ENCODE measurements at places on chromosomes 2 and 18.
A peak's percentile ranks its signal among the peaks of the same experiment; 100 is the strongest.

- DNase-seq = no peak
Observed at GRCh38 chr2:69055688-69056470, 42.9 kb downstream of the ANTXR1 start.

DNA sequence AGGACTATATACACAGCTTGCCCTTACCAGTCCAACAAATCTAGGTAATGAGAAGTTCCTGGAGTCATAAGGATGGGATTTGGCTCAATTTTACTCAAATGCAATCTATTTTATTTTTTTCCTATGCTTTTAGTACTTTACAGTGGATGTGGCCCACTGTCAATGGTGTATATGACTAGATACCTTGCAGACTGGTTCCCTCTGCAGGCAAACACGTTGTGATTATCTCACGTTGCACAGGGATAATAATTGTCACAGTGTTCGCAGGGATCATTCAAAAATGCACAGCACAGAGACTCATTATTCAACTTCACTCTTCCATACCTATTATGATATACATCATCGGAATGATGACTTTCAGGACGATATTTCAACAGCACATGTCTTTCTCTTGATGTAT, 359.7 kb downstream of the MBD2 start:
- DNase-seq = no peak

DNA sequence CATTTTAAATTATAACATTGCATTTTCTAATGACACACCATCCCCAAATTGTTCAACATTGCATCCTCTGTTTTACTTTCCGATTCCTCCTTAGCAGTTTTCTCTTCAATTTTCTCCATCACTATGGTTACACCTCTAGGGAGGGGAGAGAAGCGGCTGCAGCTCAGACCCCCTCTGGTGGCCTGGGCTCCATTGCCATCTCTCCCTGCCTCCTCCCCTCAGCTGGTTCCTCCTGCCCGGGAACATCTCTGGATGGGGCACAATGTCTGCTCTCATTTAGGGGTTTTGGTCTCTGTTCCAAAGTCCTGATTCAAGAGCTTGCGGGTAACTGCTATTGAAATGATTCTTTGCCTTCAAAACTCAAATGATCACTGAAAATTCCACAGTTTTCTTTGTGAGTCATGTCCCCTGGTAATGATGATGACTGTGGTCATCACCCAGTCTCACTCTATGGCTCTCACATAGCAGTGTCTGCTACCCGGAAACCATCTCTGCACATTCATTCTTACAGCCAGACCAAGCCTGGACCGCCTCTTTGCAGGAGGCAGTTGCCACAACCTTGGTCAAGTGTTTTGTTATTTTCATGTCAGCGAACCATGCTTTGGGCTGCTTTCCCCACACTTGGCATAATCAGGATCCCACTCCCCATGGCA, 263.9 kb downstream of the ALPK2 start:
- DNase-seq = no peak

DNA sequence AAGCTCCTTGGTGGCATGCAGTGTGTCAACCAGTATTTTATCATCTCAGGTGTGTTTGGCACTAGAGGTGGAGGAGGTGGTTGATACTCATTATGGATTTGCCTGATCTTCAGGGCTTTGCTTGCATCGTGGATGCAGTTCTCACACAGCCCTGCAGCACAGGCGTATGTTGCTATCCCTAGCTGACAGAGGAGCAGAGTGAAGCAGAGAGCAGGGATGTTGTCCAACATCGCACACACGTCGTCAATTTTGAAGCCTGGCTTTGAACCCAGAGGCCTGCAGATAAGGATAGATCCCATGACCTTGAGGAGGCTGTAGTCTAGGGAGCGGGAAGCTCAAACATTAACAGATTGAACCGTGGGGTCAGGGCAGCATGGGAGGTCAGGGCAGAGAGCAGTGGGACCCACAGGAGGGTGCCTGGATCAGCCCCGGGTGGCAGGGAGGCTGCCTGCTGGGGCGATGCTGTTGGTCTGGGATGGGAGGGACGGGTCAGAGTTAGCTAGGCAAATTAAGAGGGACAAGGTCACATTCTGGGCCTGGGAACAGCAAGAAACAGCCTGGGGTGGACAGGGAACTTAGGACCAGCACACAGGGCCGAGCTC, 4.2 kb downstream of the RNF144A start:
- DNase-seq = no peak

GRCh38 chr2:194549387-194549786, 1107.6 kb upstream of the SLC39A10 start:
- no peak for DNase-seq

GRCh38 chr18:51623653-51624052, 426.2 kb upstream of the MEX3C start:
- no peak for DNase-seq

DNA sequence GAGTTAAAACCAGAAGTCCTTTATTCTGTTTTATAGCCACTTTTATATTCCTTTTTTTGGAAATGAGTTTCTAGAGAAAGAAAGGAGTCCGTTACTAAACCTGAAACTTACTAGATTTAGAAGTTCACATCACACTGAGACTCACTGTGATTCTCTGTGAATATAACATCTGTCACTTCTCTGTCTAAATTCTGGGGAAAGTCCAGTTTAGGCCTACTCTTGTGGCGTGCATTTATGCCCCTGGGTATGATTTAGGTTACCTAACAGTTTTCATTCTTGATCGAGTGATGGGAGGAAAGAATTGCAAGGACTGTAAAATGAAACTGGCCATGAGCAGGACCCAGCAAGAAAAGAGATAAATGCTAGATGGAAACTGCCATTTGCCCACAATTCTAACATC, 449.6 kb downstream of the SPAG16 start:
- no peak for DNase-seq

DNA sequence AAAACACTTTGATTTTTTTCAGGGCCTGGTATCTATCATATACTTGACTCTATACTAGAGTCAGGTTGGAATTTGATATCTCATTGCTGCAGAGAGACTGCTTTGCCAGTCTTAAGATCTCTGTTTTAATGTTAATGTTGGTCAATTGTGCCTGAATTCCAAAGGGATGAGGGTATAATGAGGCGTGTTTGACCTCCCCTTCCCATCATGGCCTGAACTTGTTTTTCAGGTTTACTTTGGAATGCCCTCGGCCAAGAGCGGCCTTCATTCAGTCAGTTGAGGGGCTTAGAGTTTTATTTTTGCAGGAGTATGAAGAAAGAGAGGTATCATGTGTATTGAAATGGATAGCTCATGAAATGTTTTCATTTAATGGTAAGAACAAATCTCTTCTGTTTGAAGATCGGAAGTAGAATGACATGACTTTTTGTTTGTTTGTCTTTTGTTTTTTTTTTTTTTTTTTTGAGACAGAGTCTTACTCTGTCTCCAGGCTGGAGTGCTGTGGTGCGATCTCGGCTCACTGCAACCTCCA, 119.0 kb downstream of the KIAA1328 start:
- no peak for DNase-seq

DNA sequence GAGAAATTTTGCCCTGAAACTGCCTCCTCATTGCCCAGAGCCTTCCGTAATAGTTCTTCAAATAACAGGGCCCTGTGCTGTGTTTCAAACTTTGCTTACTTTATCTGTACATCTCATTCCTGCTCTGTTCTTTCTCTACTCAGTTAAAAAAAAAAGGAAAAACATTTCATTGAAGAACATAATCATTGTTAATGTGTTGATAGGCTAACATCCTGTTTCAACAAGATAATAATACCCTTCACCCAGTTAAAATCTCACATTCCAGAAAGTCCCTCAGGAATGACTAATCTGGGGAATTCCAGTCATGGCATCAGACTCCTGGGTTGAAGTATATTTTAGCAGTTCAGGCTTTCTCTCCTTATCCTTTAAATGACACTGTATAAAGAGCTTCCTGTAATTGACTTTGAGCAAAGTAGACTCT, 45.6 kb upstream of the ITGAV start:
- no peak for DNase-seq

- no peak for DNase-seq
Observed at GRCh38 chr2:239803766-239804115, 221.4 kb downstream of the NDUFA10 start.

DNA sequence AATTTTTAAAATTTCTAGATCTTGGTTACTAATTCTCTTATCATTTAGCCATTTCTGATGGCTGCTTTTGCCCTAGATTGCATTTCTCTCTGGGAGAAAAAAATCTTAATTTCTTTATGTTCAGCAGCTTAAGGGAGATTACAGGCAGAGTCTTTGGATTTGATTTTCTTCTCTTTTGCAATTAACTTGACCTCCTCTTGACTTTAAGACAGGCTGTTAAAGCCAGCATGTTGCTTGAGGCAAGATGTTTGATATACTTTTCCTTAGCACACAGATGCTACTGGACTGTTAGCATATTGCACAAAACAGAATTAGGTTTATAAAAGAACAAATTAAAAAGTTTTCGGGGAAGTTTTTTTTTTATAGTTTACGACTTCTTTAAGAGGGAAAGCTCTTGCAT, 50.0 kb downstream of the XRCC5 start:
- no peak for DNase-seq

DNA sequence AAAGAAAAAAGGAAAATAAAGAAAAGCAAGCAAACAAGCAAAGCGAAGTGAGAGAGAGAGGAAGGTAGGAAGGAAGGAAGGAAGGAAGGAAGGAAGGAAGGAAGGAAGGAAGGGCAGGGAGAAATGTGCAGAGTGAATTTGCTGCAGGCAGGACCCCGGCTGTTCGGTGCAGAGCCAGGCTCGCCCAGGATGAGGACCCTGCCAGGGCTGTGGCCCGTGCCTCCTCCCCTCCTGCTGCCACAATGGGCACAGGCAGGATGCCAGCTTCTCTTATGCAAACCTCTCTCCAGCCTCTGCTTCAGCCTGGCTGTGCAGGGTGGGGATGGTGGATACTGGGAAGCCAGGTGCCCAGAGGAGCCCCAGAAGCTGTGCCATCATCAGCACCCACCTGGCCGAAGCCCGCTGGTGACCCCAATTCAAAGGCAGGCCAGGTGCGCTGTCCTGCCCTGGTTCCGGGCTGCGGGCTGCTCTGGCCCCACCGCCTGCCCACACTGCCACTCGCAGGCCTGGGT, 3.2 kb downstream of the GPR17 start:
- DNase-seq = no peak

- DNase-seq = no peak
Observed at GRCh38 chr2:207296265-207296948, 130.7 kb upstream of the KLF7 start.

DNA sequence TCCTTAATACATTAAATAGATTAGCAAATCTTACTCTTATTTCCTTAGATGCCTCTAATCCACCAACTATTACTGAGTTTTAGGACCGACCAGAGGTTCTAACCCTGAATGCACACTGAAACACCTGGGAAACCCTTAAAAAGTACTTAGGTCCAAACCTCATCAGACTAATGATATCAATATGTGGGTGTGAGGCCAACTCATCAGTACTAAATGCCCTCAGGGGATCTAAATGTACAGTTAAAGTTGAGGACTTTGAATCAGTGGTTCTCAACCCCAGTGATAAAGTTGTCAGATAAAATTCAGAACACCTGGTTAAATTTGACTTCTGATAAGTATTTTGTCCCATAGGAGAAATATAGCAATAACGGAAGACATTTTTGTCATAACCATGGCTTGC, 20.9 kb downstream of the MMADHC start:
- DNase-seq = no peak

GRCh38 chr18:49966090-49966489, 152.8 kb upstream of the ACAA2 start:
- no peak for DNase-seq

GRCh38 chr18:7899078-7899477, 332.0 kb downstream of the PTPRM start:
- DNase-seq = no peak

GRCh38 chr2:75703589-75704287, 7.0 kb downstream of the GCFC2 start:
- no peak for DNase-seq

DNA sequence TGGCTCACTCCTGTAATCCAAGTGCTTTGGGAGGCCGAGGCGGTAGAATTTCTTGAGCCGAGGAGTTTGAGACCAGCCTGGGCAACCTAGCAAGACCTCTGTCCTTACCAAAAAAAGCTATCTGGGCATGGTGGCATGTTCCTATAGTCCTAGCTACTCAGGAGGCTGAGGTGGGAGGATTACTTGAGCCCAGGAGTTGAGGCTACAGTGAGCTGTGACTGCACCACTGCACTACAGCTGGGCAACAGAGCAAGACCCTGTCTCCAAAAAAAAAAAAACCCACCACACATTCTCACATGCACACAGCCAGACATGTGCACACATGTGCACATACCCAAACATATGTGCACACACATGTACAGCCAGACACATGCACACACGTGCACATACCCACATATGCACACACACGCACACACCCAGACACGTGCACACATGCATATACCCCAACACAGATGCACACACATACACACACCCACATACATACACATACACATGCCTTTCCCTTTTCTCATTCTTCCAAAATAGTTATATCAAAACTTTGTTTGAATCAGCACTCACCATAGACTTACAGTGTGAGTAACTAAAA, 14.2 kb downstream of the GREB1 start:
- no peak for DNase-seq

DNA sequence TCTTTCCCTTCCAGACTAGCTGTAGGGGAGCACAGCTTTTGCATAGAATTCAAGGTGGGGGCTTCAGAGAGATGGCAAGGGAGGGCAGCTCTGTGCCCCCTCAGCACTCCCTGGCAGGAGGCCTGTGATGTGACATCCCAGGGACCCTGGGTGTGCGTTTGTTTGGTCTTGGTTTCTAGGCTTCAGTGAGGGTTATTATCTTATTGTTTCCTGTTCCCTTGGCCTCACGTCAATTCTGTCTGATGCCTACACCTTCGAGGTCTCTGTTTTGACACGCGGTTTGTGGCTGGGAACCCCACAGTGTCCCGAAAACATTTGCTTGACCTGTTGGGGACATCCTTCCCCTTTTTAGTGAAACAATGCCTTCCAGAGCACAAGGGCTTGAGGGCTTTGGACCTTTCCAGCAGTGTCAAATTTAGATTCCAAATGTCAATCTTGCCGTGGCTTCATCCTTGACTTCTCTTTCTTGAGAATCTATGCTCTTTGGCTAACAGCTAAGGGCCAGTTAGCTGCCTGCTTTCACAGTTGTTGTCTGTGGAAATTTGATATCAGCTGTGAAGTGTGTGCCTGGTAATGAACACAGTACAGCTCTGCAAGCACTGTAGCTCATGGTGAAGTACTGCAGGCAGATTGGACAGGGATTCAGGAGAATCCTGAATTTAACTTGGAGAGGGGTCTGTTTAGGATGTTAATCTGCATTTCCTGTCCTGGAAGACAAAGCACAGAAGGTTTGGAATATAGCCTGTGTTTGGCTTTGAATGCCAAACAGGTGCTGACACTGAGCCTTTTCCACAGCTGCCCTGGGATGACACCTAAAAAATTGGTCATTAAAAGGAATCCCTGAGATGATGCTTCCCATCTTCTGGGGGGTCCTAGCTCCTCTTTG, 108.2 kb upstream of the CXCR4 start:
- peak; percentile 26 for DNase-seq

All from naive thymus-derived CD8-positive, alpha-beta T cell (primary cell).